ENCODE measurements at places on chromosomes 4 and X. TPM values are rescaled to one million over a fixed set of nuclear protein-coding genes. Genes with fewer than 3 reads are reported as not detected.

Gene USP27X
- 2.7 TPM for total RNA-seq

Gene MAGEB10
- total RNA-seq, result 0.47 TPM

Gene KCNIP4
- not detected for total RNA-seq

Gene PLS3
- total RNA-seq, result 0.36 TPM

Gene CXorf65
- total RNA-seq, result 1.8 TPM

Gene PLRG1
- total RNA-seq, result 121 TPM

Gene SPOCK3
- not detected for total RNA-seq

Gene PRR32
- total RNA-seq, result not detected

Gene COX7B2
- total RNA-seq, result 0.47 TPM

Gene MCF2
- not detected for total RNA-seq

DNA sequence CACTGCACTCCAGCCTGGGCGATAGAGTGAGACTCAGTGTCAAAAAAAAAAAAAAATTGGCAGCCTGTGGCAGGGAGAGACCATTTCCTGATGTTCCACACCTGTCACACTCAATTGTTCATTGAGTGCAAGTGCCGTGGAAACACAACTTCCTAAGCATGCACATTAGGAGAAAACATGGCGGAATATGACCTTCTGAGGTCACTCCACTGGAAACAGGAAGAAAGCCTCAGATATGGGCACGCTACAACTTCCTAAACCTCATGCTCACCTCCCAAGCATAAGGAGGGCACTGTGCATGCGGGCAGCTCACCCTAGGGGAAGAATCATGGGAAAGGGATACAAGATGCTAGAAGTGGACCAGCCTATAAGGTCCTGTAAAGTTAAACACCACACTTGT, 28.5 kb upstream of the CD99 start:
- H3K4me3 ChIP-seq, result no peak overlapping the region
- H3K36me3 ChIP-seq, result no peaks in the 10 kb centered on the region
- H3K27me3 ChIP-seq, result no peaks in the 10 kb centered on the region
- H3K4me1 ChIP-seq, result no peaks in the 10 kb centered on the region
- DNase-seq, result no peak

DNA sequence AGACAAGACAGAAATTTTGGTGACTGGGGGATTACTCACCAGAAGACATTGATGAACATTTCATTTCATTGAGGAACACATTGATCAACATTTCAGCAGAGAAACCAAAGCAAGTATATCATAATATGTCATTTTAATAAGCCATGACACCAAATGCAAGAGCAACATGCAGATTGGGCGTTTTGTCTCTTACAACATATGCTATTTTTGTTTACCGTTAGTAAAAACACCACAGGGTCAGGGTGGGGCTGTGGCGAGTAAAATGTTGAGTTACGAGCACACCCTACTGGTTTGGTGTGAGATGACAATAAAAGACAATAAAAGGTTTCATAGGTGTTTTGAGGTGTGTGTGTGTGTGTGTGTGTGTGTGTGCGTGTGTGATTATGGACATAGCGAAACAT, 294.5 kb downstream of the PDGFC start:
- H3K36me3 ChIP-seq, result no peaks in the 10 kb centered on the region
- DNase-seq, result peak; percentile 10
- H3K27ac ChIP-seq, result no peak overlapping the region

GRCh38 chrX:119672426-119672825, 20.5 kb downstream of the SEPTIN6 start:
- no peaks in the 10 kb centered on the region for H3K27me3 ChIP-seq
- DNase-seq, result no peak
- H3K27ac ChIP-seq, result no peak overlapping the region
- no peak overlapping the region for H3K4me3 ChIP-seq
- peaks cover 36% of the 10 kb centered on the region for H3K36me3 ChIP-seq

DNA sequence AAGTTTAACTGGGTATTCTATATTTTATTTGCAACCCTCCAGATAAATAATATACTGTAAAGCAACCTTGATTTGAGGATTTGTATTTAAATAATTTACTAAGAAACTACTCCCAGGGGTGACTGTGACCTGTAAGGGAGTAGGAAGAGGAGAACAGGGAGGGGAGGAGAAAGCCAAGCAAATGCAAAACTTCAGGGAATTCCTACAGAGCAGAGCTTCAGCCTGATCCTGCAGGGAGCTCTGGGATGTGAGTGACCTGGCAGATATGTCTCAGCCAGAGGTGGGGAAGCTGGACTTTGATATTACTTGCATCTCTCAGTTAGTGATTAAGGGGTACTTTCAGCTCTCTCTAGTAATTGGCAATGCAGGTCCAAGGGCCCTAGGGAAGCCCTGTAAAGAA, 302.0 kb downstream of the FRMPD4 start:
- H3K36me3 ChIP-seq, result no peaks in the 10 kb centered on the region
- no peak overlapping the region for H3K27ac ChIP-seq
- H3K27me3 ChIP-seq, result no peaks in the 10 kb centered on the region

GRCh38 chr4:60133375-60133774, 1066.8 kb upstream of the ADGRL3 start:
- no peaks in the 10 kb centered on the region for H3K27me3 ChIP-seq
- no peak overlapping the region for H3K4me3 ChIP-seq
- DNase-seq, result no peak

GRCh38 chr4:9952415-9952950, 68.8 kb downstream of the SLC2A9 start:
- no peaks in the 10 kb centered on the region for H3K4me1 ChIP-seq
- no peak overlapping the region for H3K4me3 ChIP-seq
- H3K36me3 ChIP-seq, result no peaks in the 10 kb centered on the region
- peaks cover 8% of the 10 kb centered on the region for H3K27me3 ChIP-seq

DNA sequence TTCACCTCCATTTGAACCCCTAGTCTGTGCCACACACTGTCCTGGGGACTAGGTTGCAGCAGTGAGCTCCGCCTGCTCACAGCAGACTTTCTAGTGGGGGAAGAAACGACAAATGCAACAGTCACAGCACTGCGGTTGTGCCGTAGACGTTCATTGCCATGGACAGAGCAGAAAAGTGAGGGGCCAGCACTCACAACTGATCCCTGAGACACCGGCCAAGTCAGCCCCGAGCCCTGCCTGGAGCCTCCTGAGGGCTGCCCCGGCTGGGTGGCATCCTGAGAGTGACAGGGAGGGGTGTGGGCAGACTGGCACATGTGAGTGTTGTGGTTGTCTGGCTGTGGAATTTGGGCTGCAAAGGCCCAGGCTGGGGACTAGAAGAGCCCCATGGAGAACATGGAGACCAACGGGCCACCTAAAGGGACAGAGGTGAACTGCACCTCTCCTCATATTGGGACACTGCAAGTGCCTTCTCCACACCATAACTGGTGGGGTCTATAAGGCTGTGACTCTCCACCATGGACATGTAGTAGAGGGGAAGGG, 4.6 kb downstream of the DUSP9 start:
- H3K36me3 ChIP-seq, result no peaks in the 10 kb centered on the region
- no peak overlapping the region for H3K27ac ChIP-seq
- no peak for DNase-seq
- H3K27me3 ChIP-seq, result no peaks in the 10 kb centered on the region
- H3K4me3 ChIP-seq, result no peak overlapping the region

GRCh38 chr4:137909529-137910309, 332.4 kb downstream of the SLC7A11 start:
- no peaks in the 10 kb centered on the region for H3K4me1 ChIP-seq
- no peak overlapping the region for H3K4me3 ChIP-seq
- no peak overlapping the region for H3K27ac ChIP-seq
- no peaks in the 10 kb centered on the region for H3K36me3 ChIP-seq

DNA sequence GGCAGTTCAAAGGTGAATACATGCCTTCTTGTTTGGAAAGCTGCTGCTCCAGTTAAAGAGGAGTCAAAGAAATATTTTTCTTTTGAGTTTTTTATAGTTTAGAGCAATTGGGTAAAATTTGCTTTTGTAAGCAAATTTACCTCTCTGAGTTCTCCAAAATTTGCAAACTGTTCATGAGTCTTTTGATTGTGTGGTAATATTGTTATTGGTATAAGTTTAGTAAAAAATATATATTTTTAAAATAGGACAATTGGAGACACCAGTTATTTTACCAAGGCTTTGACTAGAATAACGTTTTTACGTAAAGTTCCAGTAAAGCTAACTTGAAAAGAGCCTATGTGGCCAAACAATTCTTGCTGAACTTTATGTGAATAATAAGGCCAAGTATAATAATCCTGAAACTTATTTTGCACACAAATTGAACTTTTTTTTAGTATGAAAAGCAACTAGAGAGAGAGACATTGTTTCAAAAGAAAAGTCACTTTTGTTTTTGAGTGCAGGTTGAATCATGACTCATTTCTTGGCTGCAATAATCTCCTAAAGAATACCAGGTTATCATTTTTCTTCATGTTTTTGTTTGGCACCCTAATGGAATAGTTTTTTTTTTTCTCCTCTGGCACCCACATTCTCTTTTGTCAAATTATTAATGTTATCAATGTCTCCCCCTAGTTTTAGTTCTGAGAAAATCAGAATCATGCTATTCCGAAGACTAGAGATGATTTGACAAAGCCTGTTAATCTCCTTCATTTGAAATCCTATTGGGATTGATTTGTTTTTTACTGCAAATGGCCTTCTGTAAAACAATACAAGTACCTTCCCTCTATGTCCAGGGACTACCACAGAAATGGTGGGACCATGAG, 57.1 kb downstream of the UGT2B10 start:
- no peak for DNase-seq
- no peaks in the 10 kb centered on the region for H3K4me1 ChIP-seq

- no peak overlapping the region for H3K4me3 ChIP-seq
- H3K27ac ChIP-seq, result no peak overlapping the region
- no peak for DNase-seq
These were observed 374.6 kb upstream of the SLC7A11 start for GRCh38 chr4:138616775-138617174.

GRCh38 chrX:38086451-38087215, 80.3 kb downstream of the SYTL5 start:
- no peak overlapping the region for H3K4me3 ChIP-seq
- no peaks in the 10 kb centered on the region for H3K27me3 ChIP-seq
- DNase-seq, result no peak
- H3K36me3 ChIP-seq, result no peaks in the 10 kb centered on the region

DNA sequence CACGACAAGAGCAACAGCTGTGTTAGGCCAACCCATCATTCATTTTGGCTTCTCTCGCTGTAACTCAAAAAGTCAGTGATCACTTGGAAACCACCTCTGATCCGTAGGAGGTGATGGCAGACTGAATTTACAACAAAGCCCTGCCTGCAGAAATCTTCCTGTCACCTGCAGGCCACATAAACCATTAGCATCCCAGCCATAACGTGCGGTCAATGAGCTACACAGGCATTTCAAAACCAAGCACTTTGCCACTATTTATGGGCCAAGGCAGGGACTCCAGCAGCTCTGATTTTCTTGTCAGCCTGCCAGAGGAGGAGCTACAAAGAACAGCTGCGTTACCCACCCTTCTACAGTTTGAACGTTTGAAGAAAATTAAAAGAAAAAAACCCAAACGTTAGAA, 228.1 kb upstream of the PPARGC1A start:
- H3K36me3 ChIP-seq, result no peaks in the 10 kb centered on the region
- no peak for DNase-seq
- no peaks in the 10 kb centered on the region for H3K27me3 ChIP-seq
- no peak overlapping the region for H3K4me3 ChIP-seq
- no peak overlapping the region for H3K27ac ChIP-seq

DNA sequence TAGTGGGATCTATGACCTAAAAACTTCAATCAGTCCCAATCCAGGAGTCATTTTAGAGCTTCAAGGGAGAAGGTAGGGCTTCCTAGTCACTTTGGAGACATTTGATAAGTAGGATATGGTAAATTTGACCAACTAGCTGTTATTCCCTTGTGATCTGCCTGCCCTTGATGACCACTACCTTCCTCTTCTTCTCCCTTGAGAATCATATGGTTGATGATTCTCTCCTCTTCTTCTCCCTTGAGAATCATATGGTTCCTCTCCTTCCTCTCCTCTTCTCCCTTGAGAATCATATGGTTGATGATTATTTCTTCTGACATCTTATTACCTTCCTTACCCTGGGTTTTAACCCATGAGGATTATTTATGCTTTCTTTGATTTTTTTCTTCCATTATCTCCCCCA, 482.6 kb upstream of the TENM3 start:
- no peaks in the 10 kb centered on the region for H3K36me3 ChIP-seq
- no peak for DNase-seq
- no peaks in the 10 kb centered on the region for H3K27me3 ChIP-seq
- H3K4me1 ChIP-seq, result no peaks in the 10 kb centered on the region
- H3K27ac ChIP-seq, result no peak overlapping the region
- no peak overlapping the region for H3K4me3 ChIP-seq

GRCh38 chr4:95061220-95061619, 303.5 kb downstream of the BMPR1B start:
- H3K27me3 ChIP-seq, result no peaks in the 10 kb centered on the region
- no peak overlapping the region for H3K4me3 ChIP-seq

DNA sequence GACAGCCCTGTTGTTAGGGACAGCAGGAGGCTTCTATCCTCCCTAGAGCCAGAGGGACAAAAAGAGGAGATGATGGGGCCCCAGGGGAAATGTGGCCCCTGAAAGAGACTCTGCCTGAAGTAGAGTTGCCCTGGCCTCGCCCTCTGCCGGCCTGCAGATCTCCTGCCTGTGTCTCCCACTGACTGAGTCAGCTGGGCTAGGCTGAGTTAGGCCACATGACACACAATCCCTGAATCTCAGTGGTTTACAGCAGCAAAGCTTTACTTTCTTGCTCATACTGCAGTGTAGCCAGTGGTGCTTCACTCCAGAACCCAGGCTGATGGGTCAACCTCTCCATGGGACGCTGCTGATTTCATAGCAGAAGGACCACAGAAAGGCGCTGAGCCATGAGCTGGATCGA, 23.5 kb downstream of the DRD5 start:
- no peaks in the 10 kb centered on the region for H3K4me1 ChIP-seq
- H3K27me3 ChIP-seq, result no peaks in the 10 kb centered on the region
- H3K36me3 ChIP-seq, result no peaks in the 10 kb centered on the region
- H3K27ac ChIP-seq, result no peak overlapping the region
- DNase-seq, result no peak

- DNase-seq, result no peak
- H3K27me3 ChIP-seq, result no peaks in the 10 kb centered on the region
- no peak overlapping the region for H3K4me3 ChIP-seq
These were observed 189.9 kb downstream of the TBCK start for GRCh38 chr4:106126062-106126461.

DNA sequence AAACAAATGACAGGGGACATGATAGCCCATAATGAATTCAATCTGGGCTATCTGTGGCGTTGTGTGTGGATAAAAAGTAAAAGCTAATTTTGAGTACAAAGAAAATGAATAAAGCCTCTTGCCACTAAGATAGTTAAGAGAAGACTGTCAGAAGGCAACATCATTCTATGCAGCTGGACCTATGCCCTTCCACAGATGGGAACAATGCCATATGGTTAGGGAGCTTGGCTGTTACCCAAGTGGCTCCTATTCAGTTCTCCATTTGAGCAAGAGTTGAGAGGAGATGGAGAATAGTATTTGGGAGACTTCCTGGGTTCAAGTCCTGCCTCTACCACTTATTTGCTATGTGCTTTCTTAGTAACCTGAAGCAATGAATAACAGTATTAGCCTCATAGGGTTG, 107.7 kb downstream of the ANXA3 start:
- no peaks in the 10 kb centered on the region for H3K36me3 ChIP-seq
- H3K27ac ChIP-seq, result no peak overlapping the region
- peaks cover 65% of the 10 kb centered on the region for H3K4me1 ChIP-seq
- H3K27me3 ChIP-seq, result no peaks in the 10 kb centered on the region

- H3K4me3 ChIP-seq, result no peak overlapping the region
- DNase-seq, result no peak
- H3K4me1 ChIP-seq, result no peaks in the 10 kb centered on the region
- H3K36me3 ChIP-seq, result no peaks in the 10 kb centered on the region
These were observed 172.1 kb downstream of the PRKX start for GRCh38 chrX:3541336-3541735.
